ENCODE measurements at places on chromosomes 11 and 22.

DNA sequence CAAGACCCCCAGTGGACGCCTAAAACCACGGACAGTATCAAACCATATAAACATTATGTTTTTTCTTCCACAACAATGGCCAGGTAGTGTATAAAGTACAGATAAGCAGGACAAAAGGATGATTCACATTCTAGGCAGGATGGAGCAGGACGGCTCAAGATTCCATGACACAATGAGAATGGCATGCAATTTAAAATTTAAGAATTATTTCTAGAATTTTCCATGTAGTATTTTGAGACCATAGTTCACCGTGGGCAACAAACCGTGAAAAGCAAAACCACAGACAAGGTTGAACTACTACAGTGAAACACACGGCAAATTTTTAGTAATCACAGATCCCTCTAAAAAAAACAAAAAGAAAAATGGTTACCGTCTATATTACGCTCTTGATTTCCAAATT lies 7.5 kb downstream of the NARS2 start:
- no peak for DNase-seq

DNA sequence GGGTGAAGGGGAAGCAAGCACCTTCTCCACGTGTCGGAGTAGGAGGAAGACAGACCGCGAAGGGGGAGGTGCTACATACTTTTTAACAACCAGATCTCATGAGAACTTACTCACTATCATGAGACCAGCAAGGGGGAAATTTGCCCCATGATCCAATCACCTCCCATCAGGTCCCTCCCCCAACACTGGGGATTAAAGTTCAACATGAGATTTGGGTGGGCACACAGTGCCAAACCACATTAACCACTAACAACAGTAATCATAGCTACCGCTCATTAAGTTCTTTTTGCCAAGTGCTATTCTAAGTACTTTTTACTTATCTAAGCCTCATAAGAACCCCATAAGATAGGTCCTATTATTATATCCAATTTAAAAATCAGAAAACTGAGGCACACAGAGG lies 450.5 kb upstream of the DDI1 start:
- no peak for DNase-seq

- no peak for DNase-seq
Measured at GRCh38 chr11:9615031-9615451, 41.6 kb downstream of the WEE1 start.

GRCh38 chr22:50307890-50308596 lies 597 bp upstream of the PLXNB2 start:
- no peak for DNase-seq

Measured in anterior cingulate cortex (tissue), 58 donors.